ENCODE measurements at places on chromosomes 5 and 9. TPM values are rescaled to one million over a fixed set of nuclear protein-coding genes. Genes with fewer than 3 reads are reported as not detected.

Gene SLU7
- total RNA-seq: 31.5 TPM

- DNase-seq: no peak
Observed at GRCh38 chr5:40955313-40955712, 46.0 kb downstream of the C7 start.

DNA sequence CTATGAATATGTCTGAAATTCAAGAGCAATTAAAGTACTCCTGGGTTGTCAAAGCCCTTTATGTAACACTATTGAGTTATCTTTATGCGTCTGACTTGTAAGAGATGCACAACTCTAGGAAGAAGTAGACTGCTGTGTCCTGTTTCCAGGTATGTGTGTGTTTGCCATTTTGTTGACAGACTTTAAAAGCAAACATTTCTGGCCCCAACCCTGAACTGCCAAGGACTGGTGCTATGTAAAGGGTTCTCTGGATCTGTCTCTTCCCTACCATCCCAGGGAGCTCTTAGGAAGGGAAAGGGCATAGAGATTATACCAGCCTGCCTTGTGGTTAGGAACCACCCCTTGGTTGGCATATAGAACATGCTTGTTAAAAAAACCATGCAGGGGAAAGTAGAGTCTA lies 12.1 kb downstream of the SLC22A5 start:
- DNase-seq: no peak

- DNase-seq: no peak
Observed at GRCh38 chr5:112684121-112684520, 53.6 kb upstream of the APC start.

DNA sequence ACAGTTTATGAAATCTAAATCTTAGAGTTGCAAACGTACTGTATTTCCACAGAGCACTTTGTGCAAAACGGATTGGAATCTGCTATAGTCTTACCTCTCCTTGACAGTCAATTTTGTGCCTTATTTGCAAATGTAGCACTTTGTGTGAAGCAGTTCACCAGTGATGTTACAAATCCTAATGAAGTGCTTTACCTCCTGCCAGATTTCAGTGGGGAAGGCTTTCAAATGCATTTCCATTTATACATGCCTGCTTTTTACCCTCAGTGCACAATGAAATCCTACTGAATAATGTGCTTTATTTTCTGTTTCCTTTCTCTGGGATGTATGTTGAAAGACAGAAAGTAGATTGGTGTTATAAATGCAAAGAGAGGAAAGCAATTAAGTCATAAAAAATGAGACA lies 2141.6 kb upstream of the C9orf72 start:
- DNase-seq: no peak

DNA sequence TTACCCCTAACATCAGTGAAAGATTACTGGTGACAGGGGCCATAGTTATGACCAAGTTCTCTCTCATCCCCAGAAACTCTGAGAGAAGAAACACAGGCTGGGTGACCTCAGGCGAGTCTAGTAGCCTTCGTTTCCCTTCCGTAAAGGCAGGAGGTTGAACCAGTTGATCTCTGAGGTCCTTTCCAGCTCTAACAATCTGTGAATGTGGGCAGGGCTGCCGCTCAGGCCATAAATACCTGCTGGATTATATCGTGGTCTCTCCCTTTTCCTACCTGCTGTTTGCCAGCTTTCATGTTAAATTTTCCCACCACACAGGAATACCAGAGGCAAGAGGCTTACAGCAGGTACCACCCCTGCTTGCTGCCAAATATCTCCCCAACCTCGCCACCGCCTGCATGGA lies 357.5 kb downstream of the SH3GL2 start:
- DNase-seq: peak; percentile 24

DNA sequence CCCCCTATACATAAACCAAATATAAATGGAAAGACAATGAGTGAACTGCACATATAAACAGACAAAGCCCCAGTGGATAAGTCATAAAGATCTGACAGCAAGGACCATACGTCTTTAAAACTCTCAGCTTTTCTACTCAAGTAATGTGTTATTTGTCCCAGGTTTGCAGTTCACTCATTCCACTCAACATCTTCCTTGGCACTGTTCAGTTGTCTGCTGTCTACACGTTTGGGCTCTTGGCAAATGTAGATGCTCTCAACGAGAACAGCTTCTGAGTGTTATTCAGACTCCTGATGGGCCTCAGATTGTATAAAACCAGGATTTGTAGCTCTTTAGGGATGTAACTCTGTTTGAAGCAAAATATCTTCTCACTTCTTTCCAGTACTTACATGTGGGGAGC lies 198.2 kb upstream of the SEMA6A start:
- DNase-seq: no peak

All from colonic mucosa (tissue), 4 donors.